ENCODE measurements at places on chromosomes 16 and 17.

GRCh38 chr17:27368980-27369379 lies 75.1 kb downstream of the WSB1 start:
- no peak for DNase-seq

GRCh38 chr16:88309908-88310265 lies 72.9 kb upstream of the ZNF469 start:
- no peak for DNase-seq

DNA sequence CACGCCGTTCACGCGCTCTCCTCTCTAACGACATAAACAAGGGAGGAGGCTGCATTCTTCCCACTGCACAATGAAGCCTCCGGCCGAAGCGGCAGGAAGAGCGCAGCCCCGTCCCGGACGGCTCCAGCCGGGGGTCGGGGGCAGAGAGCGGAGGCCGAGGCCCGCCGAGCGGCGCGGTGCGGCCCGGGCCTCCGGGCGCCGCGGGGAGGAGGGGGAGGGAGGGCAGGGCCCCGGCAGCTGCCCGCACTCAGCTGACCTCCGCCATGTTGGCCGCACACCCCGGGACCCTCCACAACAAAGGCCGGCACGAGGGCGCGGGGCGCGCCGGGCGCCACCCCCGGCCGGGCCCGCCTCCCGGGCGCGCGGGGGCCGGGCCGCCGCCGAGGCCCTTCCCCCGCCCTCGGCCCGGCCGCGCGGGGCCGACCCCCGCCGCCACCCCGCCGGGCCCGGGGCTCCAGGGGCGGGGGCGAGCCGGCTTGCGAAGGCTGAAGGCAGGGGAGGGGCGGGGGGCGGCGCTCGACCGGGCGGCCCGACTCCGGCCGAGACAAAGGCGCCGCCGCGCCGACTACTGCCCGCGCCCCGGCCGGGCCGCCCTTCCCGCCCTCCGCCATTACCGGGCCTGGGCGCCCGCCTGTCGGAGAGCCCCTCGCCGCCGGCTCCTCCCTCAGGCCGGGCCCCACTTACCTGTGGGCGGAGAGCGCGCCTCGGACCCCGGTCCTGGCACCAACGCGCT lies 527 bp downstream of the SIAH1 start:
- DNase-seq: peak; percentile 25

- DNase-seq: no peak
These were observed 511.0 kb upstream of the CDH5 start for GRCh38 chr16:65855171-65856145.

DNA sequence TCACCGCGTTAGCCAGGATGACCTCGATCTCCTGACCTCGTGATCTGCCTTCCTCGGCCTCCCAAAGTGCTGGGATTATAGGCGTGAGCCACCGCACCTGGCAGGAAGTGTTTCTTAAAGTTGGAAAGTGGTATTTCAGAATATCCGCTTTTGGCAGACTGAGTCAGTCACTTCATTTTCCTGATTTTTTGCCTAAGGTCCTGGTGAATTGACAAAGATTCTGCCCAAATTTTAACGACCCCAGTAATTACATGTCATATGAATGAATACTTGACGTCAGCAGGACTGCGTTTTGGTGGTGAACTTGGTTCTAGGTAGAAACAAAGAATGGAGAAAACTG lies 4.5 kb upstream of the BRCA1 start:
- no peak for DNase-seq

DNA sequence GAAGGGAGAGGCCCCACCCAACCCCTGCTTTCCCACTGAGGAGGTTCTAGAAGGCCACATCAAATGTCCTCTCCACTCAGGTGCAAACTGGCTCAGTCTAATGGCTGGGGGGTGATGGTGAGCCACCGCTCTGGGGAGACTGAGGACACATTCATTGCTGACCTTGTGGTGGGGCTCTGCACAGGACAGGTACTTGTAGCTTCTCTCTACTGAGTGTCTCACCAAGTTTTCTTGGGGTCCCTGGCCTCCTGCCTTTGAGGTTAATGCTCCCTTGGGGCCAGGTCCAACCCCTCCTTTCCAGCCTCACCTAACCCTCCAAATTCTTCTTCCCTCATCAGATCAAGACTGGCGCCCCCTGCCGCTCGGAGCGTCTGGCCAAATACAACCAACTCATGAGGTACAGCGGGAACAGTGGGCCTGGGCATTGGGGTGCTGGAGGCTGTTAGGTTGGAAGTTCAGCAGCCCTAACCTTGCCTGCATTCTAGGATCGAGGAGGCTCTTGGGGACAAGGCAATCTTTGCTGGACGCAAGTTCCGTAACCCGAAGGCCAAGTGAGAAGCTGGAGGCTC lies 5.7 kb downstream of the ENO3 start:
- peak; percentile 40 for DNase-seq

- no peak for DNase-seq
These were observed 2.1 kb downstream of the FOXN1 start for GRCh38 chr17:28508211-28508724.

GRCh38 chr16:6692874-6693273 lies 639.8 kb upstream of the RBFOX1 start:
- DNase-seq: no peak

DNA sequence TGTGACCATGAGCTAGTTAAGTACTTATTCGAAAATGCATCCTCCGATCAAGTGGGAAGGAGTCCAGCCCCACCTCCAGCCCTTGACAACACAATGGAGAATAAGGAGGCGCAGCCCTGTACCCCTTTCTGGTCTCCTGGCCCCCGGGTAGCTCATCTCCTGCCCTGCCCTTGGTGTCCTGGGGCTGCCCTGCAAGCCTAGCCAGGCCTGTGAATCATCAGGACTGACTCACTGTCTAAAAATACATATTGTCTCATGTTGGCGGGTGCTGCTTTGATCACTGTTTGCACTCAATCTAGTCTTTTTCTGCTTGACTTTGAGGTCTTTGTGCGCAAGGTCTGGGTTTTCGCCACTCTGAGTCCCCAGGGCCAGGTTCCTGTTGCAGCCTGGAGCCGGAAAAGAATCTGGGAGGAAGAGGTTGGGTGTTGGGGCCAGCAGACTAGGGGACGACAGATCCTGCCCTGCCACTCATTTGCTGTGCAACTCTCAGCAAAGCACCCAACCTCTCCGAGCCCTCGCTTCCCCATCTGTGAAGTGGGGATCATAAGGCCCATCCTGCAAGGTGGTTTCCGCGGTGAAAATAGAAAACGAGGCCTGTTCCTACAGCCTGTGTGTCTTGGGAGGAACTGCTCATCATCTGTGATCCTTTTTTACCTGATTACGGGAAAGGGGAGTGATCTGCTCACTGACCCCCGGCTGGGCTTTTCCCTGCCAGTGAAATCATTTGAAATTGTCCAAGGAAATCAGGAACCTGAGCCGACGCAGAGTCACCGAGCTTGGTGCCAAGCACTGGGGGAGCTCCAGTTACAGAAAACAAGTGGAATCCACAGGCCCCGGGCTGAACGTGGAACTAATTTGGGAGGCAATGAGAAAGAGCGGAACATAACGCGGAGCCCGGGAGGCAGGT lies 230.4 kb downstream of the PARN start:
- no peak for DNase-seq

GRCh38 chr17:4008441-4009185 lies 44.4 kb upstream of the ATP2A3 start:
- DNase-seq: no peak

GRCh38 chr17:50186661-50187393 lies 14.6 kb downstream of the COL1A1 start:
- no peak for DNase-seq

GRCh38 chr16:78303946-78304345 lies 204.5 kb downstream of the WWOX start:
- DNase-seq: no peak

DNA sequence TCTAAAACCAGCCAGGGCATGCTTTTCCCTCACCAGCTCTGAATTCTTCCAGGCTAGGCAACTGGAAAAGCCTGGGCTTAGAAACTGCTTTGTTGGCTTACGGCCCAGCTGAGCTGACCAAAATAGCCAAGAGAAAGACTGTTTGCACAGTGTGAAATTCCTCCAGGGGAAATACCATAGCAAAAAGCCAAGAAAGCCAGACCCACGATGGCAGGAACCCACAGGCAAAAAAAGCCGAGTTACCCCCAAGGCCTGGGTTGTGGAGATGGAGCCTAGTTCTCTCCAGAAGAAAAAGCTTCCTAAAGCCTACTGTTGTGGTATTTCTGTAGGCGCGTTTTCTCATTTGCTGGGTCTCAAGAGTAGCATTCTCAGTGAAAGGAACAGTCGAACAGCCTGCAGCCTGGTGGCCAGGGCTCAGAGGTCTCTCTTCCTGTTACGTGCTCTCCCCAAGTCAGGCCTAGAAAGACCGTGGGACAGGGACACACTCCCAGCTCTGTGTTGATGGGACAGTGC lies 9.2 kb downstream of the SP2 start:
- no peak for DNase-seq

- DNase-seq: peak; percentile 84
These were observed 70.8 kb downstream of the XPO6 start for GRCh38 chr16:28140788-28141618.

DNA sequence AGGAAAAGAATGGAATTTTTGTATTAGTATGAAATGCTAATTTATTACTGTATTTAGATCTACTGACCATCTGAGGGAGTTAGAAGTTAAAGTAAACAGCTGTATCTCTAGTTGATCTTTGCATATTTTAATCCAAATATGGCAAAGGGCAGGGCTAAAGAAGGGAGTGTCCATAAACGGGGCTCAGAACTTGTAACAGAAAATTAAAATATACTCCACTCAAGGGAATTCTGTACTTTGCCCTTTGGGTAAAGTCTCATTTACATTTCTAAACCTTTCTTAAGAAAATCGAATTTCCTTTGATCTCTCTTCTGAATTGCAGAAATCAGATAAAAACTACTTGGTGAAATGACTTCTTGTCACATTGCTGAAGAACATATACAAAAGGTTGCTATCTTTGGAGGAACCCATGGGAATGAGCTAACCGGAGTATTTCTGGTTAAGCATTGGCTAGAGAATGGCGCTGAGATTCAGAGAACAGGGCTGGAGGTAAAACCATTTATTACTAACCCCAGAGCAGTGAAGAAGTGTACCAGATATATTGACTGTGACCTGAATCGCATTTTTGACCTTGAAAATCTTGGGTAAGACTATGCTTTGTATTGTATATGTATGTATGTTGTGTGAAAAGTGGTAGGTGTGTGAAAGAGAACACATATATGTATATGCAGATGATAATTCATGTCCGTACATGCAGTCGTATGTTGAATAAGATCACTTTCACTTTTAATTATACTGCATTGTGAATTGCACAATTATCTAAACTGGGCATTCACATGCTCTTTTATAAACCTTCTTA lies at the start of gene ASPA:
Gene ASPA, plus strand, starts transcription at position 186 of the 799 bp plus-strand sequence. Its CDS starts 163 bp downstream, at position 349.
- DNase-seq: no peak

GRCh38 chr16:81531419-81531821 lies 86.8 kb downstream of the CMIP start:
- DNase-seq: no peak

DNA sequence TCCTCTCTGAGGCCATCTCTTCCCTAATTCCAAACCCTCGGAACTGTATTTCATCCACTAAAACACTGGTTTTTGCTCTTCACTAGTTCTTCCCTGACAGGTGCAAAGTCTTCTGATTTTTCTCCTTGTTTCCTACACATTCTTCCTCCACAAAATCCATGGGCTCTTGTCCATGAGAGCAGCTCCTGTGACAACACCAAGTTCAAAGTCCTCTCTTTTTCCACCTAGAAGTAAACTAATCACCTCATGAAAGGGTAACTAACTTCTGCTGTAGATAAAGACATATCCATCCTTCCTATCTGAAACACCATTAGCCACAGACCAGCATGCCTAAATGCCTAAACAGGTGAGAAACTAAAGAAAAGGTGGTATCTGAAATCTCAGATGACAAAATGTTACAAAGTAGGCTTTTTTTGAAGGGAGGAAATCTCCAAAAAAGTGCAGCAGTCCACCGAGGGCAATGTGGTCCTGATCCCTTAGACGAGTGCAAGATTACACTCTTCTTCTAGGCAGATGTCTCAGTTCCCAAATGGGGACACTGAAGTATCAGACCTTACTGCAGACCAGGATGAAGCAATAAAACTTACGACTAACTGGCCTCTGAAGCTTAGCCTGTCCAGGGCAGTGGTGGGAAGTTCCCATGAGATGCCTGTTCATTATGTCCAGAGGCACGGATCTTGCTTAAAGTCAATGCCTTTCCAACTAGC lies 2.8 kb downstream of the PIP4K2B start:
- DNase-seq: no peak

- DNase-seq: peak; percentile 22
These were observed 7.8 kb upstream of the TEX2 start for GRCh38 chr17:64270885-64271284.

DNA sequence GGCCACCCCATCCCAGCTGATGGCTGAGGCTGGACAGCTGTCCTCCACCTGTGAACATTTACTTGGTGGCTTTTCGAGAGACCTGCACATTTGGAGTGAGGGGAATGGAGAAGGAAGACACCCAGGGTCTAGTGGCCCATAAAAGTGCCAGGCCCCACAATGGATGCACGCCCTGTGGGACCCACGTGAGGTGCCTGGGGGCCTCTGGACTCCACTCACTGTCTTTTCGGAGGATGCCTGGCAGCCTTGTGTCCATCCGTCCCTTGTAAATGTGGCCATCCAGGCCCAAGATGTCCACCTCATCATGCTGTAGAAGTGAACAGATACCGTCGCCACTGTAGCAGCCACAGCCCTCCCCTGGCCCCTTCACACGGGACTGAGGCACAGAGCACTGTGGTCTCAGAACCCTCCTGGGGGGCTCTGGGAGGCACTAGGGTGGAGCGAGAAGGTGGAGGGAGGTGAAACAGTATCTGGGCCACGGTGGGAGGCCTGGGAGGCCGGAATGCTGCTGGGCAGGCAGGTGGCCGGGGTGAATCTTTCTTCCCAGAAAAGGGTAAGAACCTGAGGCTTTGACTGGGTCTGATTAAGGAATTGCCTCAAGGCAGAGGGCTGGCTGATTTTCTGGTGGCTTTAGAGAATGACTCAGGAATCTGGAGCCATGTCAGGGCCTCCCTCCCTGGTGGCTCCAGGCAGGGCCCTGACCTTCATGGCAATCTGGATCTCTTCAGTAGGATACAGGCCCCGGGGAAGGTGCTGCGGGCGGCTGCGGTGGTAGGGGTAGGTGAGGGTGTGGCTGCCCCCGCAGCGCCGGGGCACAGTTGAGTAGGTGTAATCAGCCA lies 11.5 kb downstream of the UBALD2 start:
- DNase-seq: no peak

- no peak for DNase-seq
These were observed 60.9 kb upstream of the ZNF750 start for GRCh38 chr17:82900741-82901140.

GRCh38 chr17:17765359-17766076 lies 71.3 kb downstream of the SREBF1 start:
- no peak for DNase-seq

GRCh38 chr16:59048876-59049275 lies 314.8 kb upstream of the GOT2 start:
- no peak for DNase-seq
